Adipocyte (in vitro differentiated cells): ENCODE measurements at places on chromosomes 1 and 21.

- DNase-seq = peak; percentile 88
Measured at GRCh38 chr1:232891071-232891470, 59.3 kb upstream of the NTPCR start.

- no peak for DNase-seq
Measured at GRCh38 chr1:13540866-13541265, 27.1 kb upstream of the LRRC38 start.

GRCh38 chr1:226210571-226211176, 12.8 kb upstream of the MIXL1 start:
- no peak for DNase-seq

- DNase-seq = no peak
Measured at GRCh38 chr1:115826628-115827027, 14.3 kb downstream of the NHLH2 start.

DNA sequence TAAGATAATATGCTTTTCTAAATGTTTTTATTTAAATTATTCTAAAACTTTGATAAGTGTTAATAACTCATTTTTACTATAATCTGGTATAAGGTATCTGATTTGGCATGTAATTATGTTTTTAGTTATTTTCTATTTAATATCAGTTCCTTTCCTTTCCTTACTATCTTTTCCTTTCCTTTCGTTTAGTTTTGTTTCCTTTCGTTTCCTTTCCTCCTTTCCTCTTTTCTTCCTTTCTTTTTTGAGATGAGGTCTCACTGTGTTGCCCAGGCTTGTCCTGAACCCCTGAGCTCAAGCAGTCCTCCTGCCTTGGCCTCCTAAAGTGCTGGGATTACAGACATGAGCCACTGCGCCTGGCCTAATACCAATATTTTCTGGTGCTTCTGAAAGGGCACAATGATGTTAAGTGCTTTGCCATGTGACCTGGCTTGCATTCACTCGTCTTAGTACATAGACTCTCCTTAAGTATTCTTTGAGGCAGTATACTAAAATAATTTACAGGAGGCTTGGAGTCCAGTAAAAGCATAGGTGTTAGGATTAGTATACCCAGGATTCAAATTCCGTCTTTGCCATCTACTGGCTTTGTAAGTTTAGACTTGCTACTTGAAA, 18.7 kb downstream of the MIER1 start:
- DNase-seq = no peak

DNA sequence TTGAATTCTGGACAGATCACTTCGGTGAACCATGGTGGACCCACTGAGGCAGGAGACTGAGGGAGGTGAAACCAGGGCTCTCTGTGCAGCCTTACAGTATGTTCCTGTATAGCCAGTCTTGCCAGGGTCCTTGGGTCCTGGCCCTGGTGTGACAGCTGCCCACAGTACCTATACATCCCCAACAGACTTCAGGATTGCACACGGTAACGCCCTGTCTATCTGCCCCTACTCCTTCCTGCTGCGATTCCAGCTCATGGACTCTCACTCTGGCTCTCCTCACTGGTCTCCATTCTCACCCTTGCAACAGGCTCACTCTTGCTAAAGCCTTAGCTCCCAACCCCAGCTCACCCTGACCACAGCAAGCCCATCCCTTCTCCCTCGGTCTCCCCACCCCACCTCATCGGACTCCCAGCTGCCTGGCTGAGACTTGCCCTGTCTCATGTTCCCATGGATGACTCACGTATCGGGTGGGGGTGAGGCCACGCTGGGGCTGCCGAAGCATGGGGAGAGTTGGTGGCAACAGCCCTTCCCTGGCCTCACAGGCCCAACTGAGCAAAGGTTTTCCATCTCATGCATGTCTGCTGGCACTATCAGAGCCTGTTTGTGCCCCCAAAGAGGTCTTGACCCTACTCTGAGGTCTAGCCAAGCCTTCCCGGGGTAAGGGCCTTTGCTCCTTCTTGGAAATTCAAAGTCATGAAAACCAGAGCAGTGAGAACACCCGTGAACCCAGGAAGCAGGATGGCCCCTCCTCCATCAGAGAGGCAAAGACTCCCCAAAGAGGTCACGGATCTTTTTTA, 7.1 kb downstream of the PHLDA3 start:
- peak; percentile 98 for DNase-seq

DNA sequence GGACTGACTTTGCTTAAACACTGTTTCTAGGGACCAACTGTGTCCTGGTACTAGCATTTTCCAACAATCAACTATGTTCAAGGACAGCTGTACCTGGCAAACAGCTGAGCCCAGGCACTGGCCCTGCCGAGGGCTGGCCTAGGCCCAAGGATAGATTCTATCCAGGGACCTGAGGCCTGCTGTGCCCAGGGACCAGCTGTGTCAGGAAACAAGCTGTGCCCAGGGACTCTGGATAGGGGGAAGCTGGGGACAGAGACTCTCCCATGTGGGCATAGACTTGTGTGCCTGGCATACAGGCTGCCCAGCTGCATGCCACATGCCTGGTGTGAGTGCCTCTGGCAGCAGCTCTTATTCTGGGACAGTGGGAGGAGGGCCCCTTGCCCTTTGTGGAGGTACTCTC, 38.1 kb upstream of the POU3F1 start:
- DNase-seq = no peak

GRCh38 chr1:109383854-109384253, 13.9 kb downstream of the SORT1 start:
- DNase-seq = no peak

- no peak for DNase-seq
Measured at GRCh38 chr1:77446841-77447555, 165.2 kb downstream of the AK5 start.

- no peak for DNase-seq
Measured at GRCh38 chr1:161973924-161974845, 49.5 kb downstream of the OLFML2B start.

- peak; percentile 51 for DNase-seq
Measured at GRCh38 chr21:42513151-42513984, at the start of gene SLC37A1. Gene SLC37A1 (plus strand): TSS chr21:42513852. CDS start chr21:42518455, 4,603 bp downstream.

GRCh38 chr1:32010246-32010645, 3.4 kb upstream of the KHDRBS1 start:
- DNase-seq = no peak

GRCh38 chr1:101131239-101131843, 105.5 kb upstream of the S1PR1 start:
- no peak for DNase-seq

DNA sequence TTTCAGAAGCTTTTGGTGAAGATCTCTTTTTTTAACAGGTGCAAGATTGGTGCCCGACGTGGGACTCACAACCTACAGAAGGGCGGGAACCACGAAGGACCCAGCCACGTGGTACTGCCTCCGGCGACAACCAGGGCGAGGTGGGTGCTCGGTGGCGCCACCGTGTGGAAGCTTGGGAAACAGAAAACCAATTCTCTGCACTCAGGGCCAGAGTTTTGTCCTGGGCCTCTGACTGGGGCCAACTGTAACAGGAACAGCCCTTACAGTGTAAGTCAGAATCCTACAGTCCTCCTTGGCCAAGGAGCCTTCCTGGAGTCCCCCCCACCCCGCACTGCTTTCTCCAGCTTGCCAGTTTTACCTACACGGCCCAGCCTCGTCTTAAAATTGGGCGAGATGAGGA, 11.6 kb upstream of the S100A7A start:
- no peak for DNase-seq

DNA sequence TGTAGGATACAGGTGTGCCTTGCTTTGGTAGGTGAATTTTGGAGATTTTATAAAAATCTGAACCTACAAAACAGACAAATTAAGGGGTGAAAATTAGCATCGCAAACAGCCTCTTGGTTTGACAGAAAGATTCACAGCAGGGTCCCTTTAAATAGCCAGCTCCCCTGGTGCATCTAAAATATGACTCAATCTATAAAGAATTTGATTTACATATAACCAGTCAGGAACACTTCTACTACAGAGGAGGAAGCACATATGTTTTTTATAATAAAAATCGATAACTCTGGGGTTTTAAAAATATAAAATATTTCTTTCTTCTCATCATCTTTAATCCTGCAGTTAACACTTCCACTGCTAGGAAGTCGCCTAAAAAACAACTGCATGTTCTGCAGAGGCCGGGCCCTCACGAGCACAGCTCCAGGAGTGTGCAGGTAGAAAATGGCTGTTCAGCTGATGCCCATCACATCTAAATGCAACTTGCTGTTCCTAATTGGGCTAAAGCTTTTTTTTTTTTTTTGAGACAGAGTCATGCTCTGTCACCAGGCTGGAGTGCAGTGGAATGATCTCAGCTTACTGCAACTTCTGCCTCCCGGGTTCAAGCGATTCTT, 203.4 kb downstream of the HS2ST1 start:
- no peak for DNase-seq

- DNase-seq = no peak
Measured at GRCh38 chr21:39051588-39051949, 131.7 kb downstream of the PSMG1 start.

GRCh38 chr1:83083589-83084224, 915.2 kb downstream of the TTLL7 start:
- no peak for DNase-seq

DNA sequence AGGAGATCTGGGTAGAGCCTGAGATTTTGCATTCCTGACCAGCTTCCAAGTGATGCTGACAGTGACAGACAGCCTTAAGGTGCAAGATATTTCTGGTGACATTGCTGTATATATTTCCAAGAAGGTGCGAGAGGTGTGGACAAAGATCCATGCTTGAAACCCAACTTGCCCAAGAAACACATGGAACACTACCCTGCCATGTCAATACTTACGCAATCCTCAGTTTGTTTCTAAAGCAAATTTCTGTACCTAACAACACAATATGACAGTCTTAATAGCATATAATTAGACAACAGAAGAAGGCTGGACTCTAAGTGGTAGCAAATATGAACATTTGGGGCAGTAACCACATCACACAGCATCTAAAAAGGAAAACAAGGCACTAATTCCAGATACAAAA, 260.4 kb downstream of the DSCAM start:
- no peak for DNase-seq

- DNase-seq = peak; percentile 86
Measured at GRCh38 chr1:154878371-154879037, 8.4 kb upstream of the KCNN3 start.

- no peak for DNase-seq
Measured at GRCh38 chr1:212946872-212947271, 3.5 kb upstream of the VASH2 start.

DNA sequence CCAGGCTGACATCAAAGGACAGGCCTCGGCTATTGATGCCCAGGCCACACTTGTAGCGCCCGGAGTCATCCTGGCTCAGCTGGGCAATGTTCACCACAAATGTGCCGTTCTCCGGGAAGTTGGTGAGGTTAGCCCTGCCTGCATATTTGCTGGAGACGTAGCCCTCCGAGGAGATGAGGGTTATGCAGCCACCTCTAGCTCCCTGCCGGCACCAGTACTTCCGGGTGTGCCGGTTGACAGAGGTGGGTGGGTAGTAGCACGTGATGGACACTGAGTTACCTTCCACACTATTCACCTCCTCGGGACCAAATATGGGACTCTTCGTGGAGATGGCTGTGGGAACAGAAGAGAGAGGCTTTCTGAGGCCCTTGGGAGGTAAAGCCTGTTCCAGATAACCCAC, 7.1 kb downstream of the PIGR start:
- no peak for DNase-seq

DNA sequence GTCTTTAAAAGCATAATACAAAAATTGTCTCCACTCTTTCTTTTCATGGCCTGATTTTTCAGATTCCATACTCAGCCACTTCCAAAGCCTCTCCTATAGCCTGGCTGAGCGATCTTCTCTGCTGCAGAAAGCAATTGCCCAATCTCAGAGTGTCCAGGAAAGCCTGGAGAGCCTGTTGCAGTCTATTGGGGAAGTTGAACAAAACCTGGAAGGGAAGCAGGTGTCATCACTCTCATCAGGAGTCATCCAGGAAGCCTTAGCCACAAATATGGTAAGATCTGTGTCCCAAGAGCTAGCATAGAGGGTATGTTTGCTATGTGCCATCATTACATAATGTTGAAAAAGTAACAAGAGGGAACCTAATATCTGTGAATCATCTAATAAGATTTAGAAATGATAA, 130.7 kb upstream of the BMP8A start:
- no peak for DNase-seq

DNA sequence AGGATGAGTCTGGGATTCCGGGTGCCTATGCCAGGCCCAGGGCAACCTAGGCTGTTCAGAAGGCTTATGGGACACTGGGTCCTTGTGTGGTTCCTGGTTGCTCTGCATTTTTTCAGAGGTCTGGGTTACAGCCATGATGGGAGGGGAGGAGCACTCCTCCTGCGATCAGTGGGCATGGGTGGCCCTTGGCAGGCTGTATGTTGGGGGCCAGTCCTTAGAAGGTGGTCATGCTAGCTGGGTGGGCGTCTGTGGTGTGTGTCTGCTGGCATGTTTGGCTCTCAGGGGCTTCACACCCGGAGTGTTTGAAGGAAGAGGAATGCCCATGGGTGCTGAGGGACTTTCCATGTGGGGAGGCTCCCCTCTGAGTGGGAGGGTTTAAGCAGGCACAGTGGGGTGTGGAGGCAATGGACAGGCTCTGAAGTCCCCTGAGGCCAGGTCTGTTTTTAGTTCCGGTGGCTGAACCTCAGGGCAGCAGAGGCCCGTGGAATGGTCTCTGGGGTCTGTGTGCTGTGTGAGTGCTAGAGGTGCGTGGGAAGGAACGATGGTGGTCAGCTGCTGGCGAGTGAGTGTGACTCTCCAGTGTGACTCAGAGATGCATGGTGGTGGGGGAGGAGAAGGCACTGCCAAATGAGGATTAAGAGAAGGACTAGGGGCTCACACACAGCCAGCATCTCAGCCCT, 25.3 kb downstream of the CACNA1E start:
- DNase-seq = no peak
